ENCODE measurements at places on chromosomes 2 and 18. TPM values are rescaled to one million over a fixed set of nuclear protein-coding genes. Genes with fewer than 3 reads are reported as not detected.

CXCR4 gene
- 200 TPM for total RNA-seq

TMEFF2 gene
- total RNA-seq: not detected

CCDC150 gene
- total RNA-seq: 2.6 TPM

SERPINB8 gene
- total RNA-seq: 20.9 TPM

ARHGAP28 gene
- total RNA-seq: not detected

TDRD15 gene
- 0.58 TPM for total RNA-seq

TMEM214 gene
- total RNA-seq: 84.4 TPM

TMEM169 gene
- 0.40 TPM for total RNA-seq

RPL37A gene
- total RNA-seq: 5,377 TPM

DNA sequence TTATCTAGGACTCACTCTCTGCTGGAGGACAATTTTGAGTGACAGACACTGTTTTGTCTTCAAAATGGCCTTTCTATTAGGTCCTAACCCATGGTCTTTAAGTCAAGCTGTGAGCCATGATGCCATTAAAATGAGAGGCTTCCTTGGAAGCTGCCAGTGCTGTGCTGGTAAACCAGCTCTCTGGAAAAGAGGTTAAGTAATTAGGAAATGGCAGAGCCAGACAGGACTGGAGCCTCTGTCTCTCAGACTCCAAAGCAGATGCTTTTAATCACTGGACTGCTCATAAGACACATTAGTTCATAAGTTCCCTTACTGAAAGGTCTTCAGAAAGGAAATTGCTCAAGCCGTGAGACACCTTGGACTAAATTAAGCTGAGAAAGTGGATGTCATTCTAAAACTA lies 25.8 kb upstream of the LHCGR start:
- H3K4me1 ChIP-seq: no peaks in the 10 kb centered on the region
- no peaks in the 10 kb centered on the region for H3K36me3 ChIP-seq
- no peak for DNase-seq
- no peaks in the 10 kb centered on the region for H3K27me3 ChIP-seq

DNA sequence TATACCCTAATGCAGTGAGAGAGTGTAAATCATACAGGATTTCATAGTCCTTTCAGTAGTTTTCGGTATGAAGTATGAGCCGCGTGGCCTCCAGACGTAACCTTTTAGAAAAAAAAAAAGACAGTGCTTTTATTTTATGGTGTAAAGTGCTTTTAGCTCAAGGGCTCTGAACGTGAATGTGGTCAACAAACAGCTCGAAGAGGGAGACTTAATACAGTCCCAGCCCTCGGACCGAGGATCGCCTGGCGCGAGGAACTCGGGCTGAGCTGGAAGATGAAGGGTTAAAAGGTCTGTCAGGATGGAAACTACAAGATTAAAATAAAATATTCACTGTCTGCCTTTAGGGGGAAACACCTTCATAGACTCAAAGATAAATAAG lies 4.0 kb upstream of the BCL11A start:
- peaks cover 17% of the 10 kb centered on the region for H3K36me3 ChIP-seq
- H3K27ac ChIP-seq: peak overlapping the region; percentile 95
- H3K4me3 ChIP-seq: peak overlapping the region; percentile 88
- H3K27me3 ChIP-seq: no peaks in the 10 kb centered on the region
- DNase-seq: no peak

- no peak overlapping the region for H3K27ac ChIP-seq
- H3K27me3 ChIP-seq: no peaks in the 10 kb centered on the region
- H3K36me3 ChIP-seq: no peaks in the 10 kb centered on the region
Observed at GRCh38 chr2:55165626-55166025, 66.5 kb downstream of the CLHC1 start.

GRCh38 chr2:191931329-191931728 lies 84.4 kb upstream of the CAVIN2 start:
- no peak for DNase-seq
- no peak overlapping the region for H3K4me3 ChIP-seq
- no peaks in the 10 kb centered on the region for H3K4me1 ChIP-seq
- H3K27ac ChIP-seq: no peak overlapping the region

GRCh38 chr2:215532844-215533243 lies 97.0 kb upstream of the FN1 start:
- no peak overlapping the region for H3K27ac ChIP-seq
- peaks cover 2% of the 10 kb centered on the region for H3K27me3 ChIP-seq
- H3K36me3 ChIP-seq: no peaks in the 10 kb centered on the region
- H3K4me3 ChIP-seq: no peak overlapping the region

DNA sequence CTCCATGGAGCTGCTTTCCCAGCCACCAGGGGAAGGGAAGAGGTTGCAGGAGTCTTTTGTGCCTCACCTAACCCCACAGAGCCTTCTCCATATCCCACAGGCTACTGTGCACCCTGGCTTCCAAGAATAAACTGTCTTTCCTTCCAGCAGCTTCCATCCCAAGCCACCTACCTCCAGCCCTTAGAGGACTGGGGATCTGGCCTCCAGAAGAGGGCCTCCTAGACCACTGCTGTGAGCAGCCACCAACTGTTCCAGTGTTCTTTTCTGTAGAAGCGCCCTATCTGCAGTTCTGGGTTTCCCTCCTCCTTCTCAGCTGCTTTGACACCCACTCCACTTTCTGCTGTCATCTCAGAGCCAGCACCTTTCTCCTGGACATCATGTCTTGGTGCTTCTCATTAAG lies 30.7 kb upstream of the REG3G start:
- H3K4me1 ChIP-seq: peaks cover 12% of the 10 kb centered on the region
- H3K36me3 ChIP-seq: no peaks in the 10 kb centered on the region
- H3K27ac ChIP-seq: no peak overlapping the region
- H3K4me3 ChIP-seq: no peak overlapping the region
- H3K27me3 ChIP-seq: peaks cover 30% of the 10 kb centered on the region

GRCh38 chr2:37570773-37571586 lies 100.5 kb downstream of the CDC42EP3 start:
- DNase-seq: no peak
- H3K4me3 ChIP-seq: no peak overlapping the region
- H3K27ac ChIP-seq: peak overlapping the region; percentile 38
- H3K27me3 ChIP-seq: no peaks in the 10 kb centered on the region

DNA sequence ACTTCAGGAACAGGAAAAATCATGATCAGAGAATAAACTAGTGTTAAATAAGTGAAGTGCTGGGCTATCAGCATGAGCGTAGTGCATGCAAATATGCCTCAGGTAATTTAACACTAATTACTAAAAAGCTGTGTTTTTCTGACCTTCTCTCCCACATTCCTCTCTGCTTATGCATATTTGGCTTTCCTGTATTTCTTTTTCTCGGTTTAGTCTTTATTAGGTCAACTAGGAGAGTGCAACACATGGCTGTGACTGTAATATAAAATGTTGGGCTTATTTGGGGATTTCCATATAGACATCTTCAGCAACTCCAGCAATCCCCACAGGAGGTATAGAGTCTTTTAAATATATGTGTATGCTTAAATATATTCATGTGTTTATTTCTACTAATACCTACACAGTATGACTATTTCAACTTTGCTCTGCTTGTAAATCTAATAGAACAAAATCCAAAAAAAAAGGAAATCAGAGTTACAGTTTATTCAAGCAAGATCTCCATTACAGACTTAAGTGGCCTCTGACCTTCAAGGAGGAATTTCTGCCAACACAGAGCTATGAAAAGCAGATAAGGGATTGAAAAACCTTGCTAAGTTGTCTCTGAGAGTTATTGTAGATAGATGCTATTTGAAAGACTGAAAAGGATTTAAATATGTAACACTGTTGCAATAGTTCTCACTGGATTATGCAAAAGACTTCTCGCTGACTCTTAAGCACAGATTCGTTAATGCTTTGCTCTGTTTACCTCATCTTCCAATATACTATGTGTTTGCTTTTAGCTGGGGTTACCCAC lies 359.5 kb upstream of the RGPD4 start:
- no peaks in the 10 kb centered on the region for H3K4me1 ChIP-seq
- no peaks in the 10 kb centered on the region for H3K36me3 ChIP-seq
- H3K27me3 ChIP-seq: no peaks in the 10 kb centered on the region
- no peak overlapping the region for H3K27ac ChIP-seq
- no peak overlapping the region for H3K4me3 ChIP-seq

- DNase-seq: no peak
- peaks cover 2% of the 10 kb centered on the region for H3K27me3 ChIP-seq
- H3K36me3 ChIP-seq: no peaks in the 10 kb centered on the region
- no peak overlapping the region for H3K4me3 ChIP-seq
Observed at GRCh38 chr2:3126911-3127621, 250.6 kb downstream of the EIPR1 start.

DNA sequence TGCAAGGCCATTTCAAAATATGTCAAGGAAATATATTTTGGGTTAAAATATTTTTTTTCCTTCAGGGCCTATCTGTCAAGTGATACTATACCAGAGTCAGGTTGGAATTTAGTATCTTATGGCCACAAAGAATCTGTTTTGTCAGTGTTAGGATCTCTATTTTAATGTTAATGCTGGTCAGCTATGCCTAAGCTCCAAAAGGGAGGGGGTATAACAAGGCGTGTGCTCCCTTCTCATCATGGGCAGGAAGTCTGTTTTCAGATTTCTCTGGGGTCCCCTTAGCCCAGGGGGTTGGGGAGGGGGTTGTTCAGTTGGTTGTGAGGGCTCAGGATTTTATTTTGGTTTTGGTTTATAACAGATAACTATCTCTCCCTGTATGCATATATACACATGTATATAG lies 126.4 kb downstream of the TMEM163 start:
- peaks cover under 1% of the 10 kb centered on the region for H3K4me1 ChIP-seq
- H3K27me3 ChIP-seq: no peaks in the 10 kb centered on the region
- no peaks in the 10 kb centered on the region for H3K36me3 ChIP-seq
- no peak overlapping the region for H3K27ac ChIP-seq
- no peak for DNase-seq

GRCh38 chr18:10463096-10463495 lies 8.7 kb downstream of the APCDD1 start:
- no peak for DNase-seq
- H3K27ac ChIP-seq: no peak overlapping the region
- H3K4me1 ChIP-seq: peaks cover 2% of the 10 kb centered on the region
- no peaks in the 10 kb centered on the region for H3K36me3 ChIP-seq
- H3K4me3 ChIP-seq: no peak overlapping the region

- no peak for DNase-seq
- H3K4me1 ChIP-seq: no peaks in the 10 kb centered on the region
- no peaks in the 10 kb centered on the region for H3K36me3 ChIP-seq
- H3K27ac ChIP-seq: no peak overlapping the region
Observed at GRCh38 chr2:238580486-238580885, 153.8 kb downstream of the ASB1 start.

DNA sequence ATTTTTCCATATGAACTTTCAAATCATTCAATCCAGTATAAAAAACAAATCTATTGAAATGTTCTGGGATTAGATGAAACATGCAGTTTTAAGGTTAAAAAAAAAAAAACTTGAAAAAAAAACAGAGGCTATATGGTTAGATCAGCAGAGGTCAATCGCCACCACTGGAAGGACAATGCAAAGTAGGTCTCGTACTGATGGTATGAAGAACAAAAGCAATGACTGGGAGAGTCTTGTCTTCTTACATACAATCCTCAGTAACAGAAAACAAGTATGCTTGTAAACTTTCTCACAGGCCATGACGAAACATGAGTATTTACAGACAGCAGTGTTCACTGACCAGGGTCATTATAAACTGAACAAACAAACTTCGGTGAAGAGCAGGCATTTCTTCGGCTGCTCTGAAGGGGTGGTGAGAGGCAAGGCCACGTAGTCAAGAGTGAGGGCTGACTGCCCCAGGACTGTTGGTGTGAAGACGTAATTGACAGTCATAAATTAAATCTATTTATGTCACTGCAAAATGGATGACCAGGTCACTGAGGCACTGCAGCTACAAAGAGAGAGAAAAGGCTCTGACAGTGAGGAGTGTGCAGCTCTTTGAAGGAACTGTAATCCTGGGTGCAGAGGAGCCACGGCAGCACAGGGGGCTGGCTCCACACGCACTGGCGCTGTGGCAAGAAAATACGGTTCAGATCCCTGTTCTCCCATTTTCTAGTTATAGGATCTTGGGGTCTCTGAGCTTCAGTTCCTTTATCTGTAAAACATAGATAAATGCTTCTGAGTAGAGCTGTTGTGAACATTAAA lies 60.0 kb downstream of the NXPH2 start:
- no peak overlapping the region for H3K4me3 ChIP-seq
- H3K27ac ChIP-seq: no peak overlapping the region
- no peak for DNase-seq
- no peaks in the 10 kb centered on the region for H3K36me3 ChIP-seq

- H3K27ac ChIP-seq: no peak overlapping the region
- no peaks in the 10 kb centered on the region for H3K36me3 ChIP-seq
- H3K4me3 ChIP-seq: no peak overlapping the region
- H3K27me3 ChIP-seq: no peaks in the 10 kb centered on the region
Observed at GRCh38 chr2:184756885-184757284, 158.6 kb downstream of the ZNF804A start.

GRCh38 chr2:143070704-143071103 lies 58.5 kb upstream of the ARHGAP15 start:
- DNase-seq: no peak
- no peaks in the 10 kb centered on the region for H3K27me3 ChIP-seq
- H3K36me3 ChIP-seq: no peaks in the 10 kb centered on the region
- no peak overlapping the region for H3K4me3 ChIP-seq

DNA sequence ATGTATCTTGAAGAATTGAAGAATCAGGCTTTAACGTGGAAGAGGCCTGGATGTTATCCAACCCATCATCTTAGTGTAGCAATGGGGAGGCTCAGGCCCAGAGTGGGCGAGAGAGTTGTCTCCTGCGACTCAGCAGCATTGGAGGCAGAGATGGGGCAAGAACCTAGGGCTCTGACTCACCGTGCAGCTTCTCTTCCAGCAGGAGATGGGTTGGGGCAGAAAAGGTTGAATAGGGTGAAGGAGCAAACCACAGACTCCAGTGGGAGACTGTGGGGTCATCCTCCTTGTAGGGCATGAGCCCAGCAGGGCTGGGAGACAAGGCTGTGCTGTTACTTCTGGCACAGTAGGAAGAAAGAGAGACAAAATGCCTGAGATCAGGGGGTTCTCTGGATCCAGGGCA lies 1.4 kb downstream of the IL36RN start:
- no peaks in the 10 kb centered on the region for H3K4me1 ChIP-seq
- no peak overlapping the region for H3K27ac ChIP-seq
- DNase-seq: no peak
- H3K27me3 ChIP-seq: peaks cover 21% of the 10 kb centered on the region
- no peak overlapping the region for H3K4me3 ChIP-seq

GRCh38 chr2:20660506-20661420 lies 6.2 kb upstream of the GDF7 start:
- no peaks in the 10 kb centered on the region for H3K36me3 ChIP-seq
- H3K4me3 ChIP-seq: no peak overlapping the region
- peaks cover 16% of the 10 kb centered on the region for H3K27me3 ChIP-seq
- DNase-seq: no peak
- no peak overlapping the region for H3K27ac ChIP-seq

DNA sequence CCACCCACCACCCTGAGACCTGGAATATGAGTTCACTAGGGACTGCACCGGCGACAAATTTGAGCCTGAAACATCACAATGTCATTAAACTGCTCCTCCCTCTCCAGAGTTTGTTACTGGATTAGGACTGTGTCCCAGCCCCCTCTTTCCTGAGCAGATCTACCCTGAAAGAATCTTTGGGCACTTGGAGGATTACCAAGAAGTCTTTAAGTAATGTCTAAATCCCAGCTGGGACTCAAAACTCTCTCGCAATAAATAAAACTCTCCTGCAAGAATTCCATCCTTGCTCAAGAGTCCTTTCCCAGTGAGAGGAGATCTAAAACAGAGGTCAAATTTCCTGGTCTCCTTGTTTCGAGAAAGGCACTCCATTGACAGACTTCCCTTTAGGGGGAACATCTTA lies 20.9 kb downstream of the GKN2 start:
- H3K36me3 ChIP-seq: no peaks in the 10 kb centered on the region
- H3K4me3 ChIP-seq: no peak overlapping the region
- no peaks in the 10 kb centered on the region for H3K4me1 ChIP-seq
- no peak overlapping the region for H3K27ac ChIP-seq
- no peak for DNase-seq
- peaks cover 4% of the 10 kb centered on the region for H3K27me3 ChIP-seq
